Fibroblast of the aortic adventitia (primary cell): ENCODE measurements at places on chromosomes 11 and 22. TPM values are rescaled to one million over a fixed set of nuclear protein-coding genes. Genes with fewer than 3 reads are reported as not detected.

TUBA8 gene
- 0.72 TPM in 1 of 2 replicates, not detected in the other for total RNA-seq

CRYBB3 gene
- total RNA-seq: not detected in 2 replicates

H19 gene
- 80.9 and 1,460 TPM in 2 replicates for total RNA-seq

OR8D1 gene
- total RNA-seq: not detected in 2 replicates

IGF2 gene
- 3.3 and 4.2 TPM in 2 replicates for total RNA-seq

OR51B5 gene
- total RNA-seq: not detected in 2 replicates

CDON gene
- 54.4 and 66.6 TPM in 2 replicates for total RNA-seq

LIN7C gene
- total RNA-seq: 33.2 and 75.3 TPM in 2 replicates
